ENCODE measurements at places on chromosomes 7 and 10. TPM values are rescaled to one million over a fixed set of nuclear protein-coding genes. Genes with fewer than 3 reads are reported as not detected.

GJD4 gene
- not detected for total RNA-seq

DNA sequence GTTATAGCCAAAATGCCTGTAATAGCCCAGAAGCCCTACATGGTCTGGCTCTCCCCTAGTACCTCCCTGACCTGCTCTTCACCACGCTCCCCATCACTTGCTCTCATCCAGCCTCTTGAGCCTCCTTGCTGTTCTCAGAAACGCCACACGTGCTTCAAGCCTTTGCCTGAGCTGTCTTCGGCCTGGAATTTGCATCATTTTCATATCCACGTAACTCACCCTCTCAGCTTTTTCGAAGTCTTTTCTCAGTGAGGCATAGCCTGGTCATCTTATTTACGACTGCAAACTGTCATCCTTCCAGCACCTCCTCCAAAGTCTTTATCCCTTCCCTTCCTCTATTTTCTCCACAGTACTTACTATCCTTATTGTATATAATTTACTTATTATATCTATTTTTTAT is 151.0 kb upstream of the AHR start:
- no peak overlapping the region for H3K27ac ChIP-seq
- H3K4me3 ChIP-seq: no peak overlapping the region
- no peaks in the 10 kb centered on the region for H3K27me3 ChIP-seq

DNA sequence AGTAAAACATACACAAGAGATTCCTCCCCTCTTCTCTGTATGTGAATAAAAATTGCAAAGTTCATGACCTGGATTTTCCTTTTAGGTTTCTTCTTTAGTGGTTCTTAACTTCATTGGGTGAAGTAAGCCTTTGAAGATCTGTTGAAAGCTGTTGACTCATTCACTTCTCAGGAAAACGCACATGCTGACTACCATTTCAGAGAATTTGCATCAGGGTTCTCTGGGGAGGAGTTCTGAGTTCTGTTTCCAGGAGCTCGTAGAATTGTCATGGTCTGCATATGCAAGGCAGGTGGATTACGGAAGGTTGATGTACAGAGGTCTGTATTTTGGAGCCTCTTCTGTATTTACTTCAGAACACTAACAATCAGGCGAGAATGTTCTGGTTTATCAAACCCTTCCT is 962 bp upstream of the SLC26A4 start:
- H3K36me3 ChIP-seq: no peaks in the 10 kb centered on the region
- no peak overlapping the region for H3K4me3 ChIP-seq
- no peak overlapping the region for H3K27ac ChIP-seq

GRCh38 chr7:91780521-91780920 is 100.0 kb downstream of the MTERF1 start:
- H3K36me3 ChIP-seq: no peaks in the 10 kb centered on the region
- H3K4me1 ChIP-seq: no peaks in the 10 kb centered on the region
- H3K27ac ChIP-seq: no peak overlapping the region
- no peaks in the 10 kb centered on the region for H3K27me3 ChIP-seq
- no peak overlapping the region for H3K4me3 ChIP-seq
- DNase-seq: no peak

- peaks cover 4% of the 10 kb centered on the region for H3K4me1 ChIP-seq
- no peaks in the 10 kb centered on the region for H3K27me3 ChIP-seq
- H3K27ac ChIP-seq: no peak overlapping the region
- DNase-seq: no peak
Observed at GRCh38 chr10:33174674-33175434, 159.6 kb downstream of the NRP1 start.
